ENCODE measurements at places on chromosomes 7 and 10. TPM values are rescaled to one million over a fixed set of nuclear protein-coding genes. Genes with fewer than 3 reads are reported as not detected.

The ASIC3 gene
- 2.6 TPM for polyA plus RNA-seq

GRCh38 chr10:63142136-63142535, 9.0 kb downstream of the NRBF2 start:
- no peak for DNase-seq

DNA sequence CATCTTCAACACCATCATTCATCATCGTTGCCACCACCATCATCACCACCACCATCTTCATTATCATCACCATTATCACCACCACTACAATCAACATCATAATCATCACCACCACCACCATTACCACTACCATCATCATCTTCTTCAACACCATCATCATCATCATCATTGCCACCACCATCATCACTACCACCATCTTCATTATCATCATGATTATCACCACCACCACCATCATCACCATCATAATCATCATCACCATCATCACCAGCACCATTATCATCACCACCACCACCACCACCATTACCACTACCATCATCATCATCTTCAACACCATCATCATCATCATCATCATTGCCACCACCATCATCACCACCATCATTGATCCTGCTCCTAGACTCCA, 112.7 kb downstream of the OAT start:
- no peak for DNase-seq

- no peak for DNase-seq
These were observed 76.5 kb upstream of the ODAD2 start for GRCh38 chr10:28075424-28075823.

The GLI3 gene
- polyA plus RNA-seq = 21.3 TPM

- no peak for DNase-seq
These were observed 20.5 kb downstream of the MMRN2 start for GRCh38 chr10:86936661-86937501.
